Activated naive CD8-positive, alpha-beta T cell treated with anti-CD3 and anti-CD28 coated beads, Interleukin-2, amount 50 U/mL, for 24 hours (primary cell): ENCODE measurements at places on chromosomes 5 and 9.
A peak's percentile ranks its signal among the peaks of the same experiment; 100 is the strongest.

DNA sequence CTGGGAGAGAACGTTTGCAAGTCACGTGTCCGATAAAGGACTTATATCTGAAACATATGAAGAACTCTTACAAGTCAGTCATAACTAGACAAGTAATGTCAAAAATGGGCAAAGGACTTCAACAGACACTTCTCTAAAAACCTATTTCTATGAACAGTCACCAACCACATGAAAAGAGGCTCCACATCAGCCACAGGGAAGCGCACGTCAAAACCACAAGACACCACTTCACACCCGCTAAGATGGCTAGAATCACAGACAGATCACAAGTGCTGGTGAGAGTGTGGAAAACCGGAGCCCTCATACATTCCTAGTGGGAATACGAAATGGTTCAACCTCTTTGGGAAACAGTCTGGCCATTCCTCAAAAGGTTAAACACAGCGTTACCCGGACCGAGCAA is 11.5 kb upstream of the CARD9 start:
- H3K4me3 ChIP-seq, result peak overlapping the region; percentile 51
- H3K27me3 ChIP-seq, result no peaks in the 10 kb centered on the region
- H3K36me3 ChIP-seq, result peaks cover 56% of the 10 kb centered on the region
- DNase-seq, result no peak
- peak overlapping the region; percentile 62 for H3K27ac ChIP-seq

DNA sequence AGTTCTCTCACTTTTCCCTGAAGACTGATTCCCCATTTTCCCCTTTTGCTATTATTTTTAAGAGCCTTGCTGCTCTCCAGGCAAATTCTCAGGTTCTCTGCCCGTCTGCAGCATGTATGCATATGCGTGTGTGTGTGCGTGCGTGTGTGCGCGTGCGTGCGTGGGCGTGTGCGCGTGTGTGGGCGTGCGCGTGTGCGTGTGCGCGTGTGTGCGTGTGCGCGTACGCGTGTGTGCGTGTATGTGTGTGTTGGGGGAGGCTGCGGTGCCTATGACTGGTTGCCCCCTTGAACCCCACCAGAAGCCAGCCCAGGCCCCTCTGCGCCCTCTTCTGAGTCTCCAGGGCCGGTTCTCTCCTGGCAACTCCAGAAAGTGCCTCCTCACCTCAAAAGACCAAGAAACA is 987 bp upstream of the FOXI1 start:
- no peaks in the 10 kb centered on the region for H3K4me1 ChIP-seq
- no peak overlapping the region for H3K4me3 ChIP-seq
- no peaks in the 10 kb centered on the region for H3K36me3 ChIP-seq
- H3K27ac ChIP-seq, result no peak overlapping the region
- H3K27me3 ChIP-seq, result peaks cover 10% of the 10 kb centered on the region

GRCh38 chr9:97500263-97500662 is 1.2 kb upstream of the TMOD1 start:
- peak overlapping the region; percentile 72 for H3K4me3 ChIP-seq
- peaks cover 18% of the 10 kb centered on the region for H3K4me1 ChIP-seq
- H3K36me3 ChIP-seq, result peaks cover 15% of the 10 kb centered on the region
- no peak for DNase-seq
- no peak overlapping the region for H3K27ac ChIP-seq
- H3K27me3 ChIP-seq, result peaks cover 48% of the 10 kb centered on the region

GRCh38 chr5:172199446-172199845 is 5.5 kb downstream of the EFCAB9 start:
- no peaks in the 10 kb centered on the region for H3K27me3 ChIP-seq
- no peak overlapping the region for H3K4me3 ChIP-seq
- DNase-seq, result no peak
- H3K4me1 ChIP-seq, result no peaks in the 10 kb centered on the region
- H3K27ac ChIP-seq, result no peak overlapping the region

- no peaks in the 10 kb centered on the region for H3K4me1 ChIP-seq
- no peak for DNase-seq
These were observed 26.7 kb upstream of the B4GALT1 start for GRCh38 chr9:33193818-33194217.

- H3K27ac ChIP-seq, result no peak overlapping the region
- no peak overlapping the region for H3K4me3 ChIP-seq
- H3K36me3 ChIP-seq, result no peaks in the 10 kb centered on the region
- DNase-seq, result no peak
These were observed 274.9 kb downstream of the EFNA5 start for GRCh38 chr5:107395632-107396350.

GRCh38 chr5:132751444-132751843 is 4.2 kb downstream of the CCNI2 start:
- H3K4me3 ChIP-seq, result no peak overlapping the region
- peaks cover 34% of the 10 kb centered on the region for H3K4me1 ChIP-seq
- peaks cover 5% of the 10 kb centered on the region for H3K27me3 ChIP-seq
- no peaks in the 10 kb centered on the region for H3K36me3 ChIP-seq
- DNase-seq, result no peak
- H3K27ac ChIP-seq, result peak overlapping the region; percentile 29

GRCh38 chr5:132358775-132359174 is 10.7 kb upstream of the SLC22A5 start:
- no peaks in the 10 kb centered on the region for H3K27me3 ChIP-seq
- peaks cover 4% of the 10 kb centered on the region for H3K36me3 ChIP-seq
- H3K4me3 ChIP-seq, result no peak overlapping the region
- no peak overlapping the region for H3K27ac ChIP-seq
- H3K4me1 ChIP-seq, result peaks cover 3% of the 10 kb centered on the region

DNA sequence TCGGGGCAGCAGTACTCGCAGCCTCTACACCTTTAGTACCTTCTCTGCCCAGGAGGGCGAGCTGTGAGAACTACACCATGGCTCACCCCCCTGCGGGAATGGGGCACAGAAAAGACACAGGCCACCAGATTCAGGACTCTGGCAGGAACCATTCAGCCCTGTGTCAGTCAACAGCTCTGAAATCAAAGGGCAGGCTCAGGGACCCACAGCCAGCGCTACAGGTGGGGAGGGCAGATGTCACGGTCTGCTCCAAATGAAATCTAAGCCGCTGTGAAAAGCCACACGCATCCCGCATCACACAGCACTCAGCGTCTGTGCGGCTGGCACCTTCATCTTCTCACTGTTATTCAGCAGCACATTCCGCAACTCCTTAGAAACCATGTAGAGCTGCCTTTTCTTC is 27.9 kb downstream of the NSUN2 start:
- H3K27me3 ChIP-seq, result no peaks in the 10 kb centered on the region
- H3K4me3 ChIP-seq, result no peak overlapping the region
- no peak for DNase-seq
- H3K27ac ChIP-seq, result no peak overlapping the region
- H3K36me3 ChIP-seq, result peaks cover 87% of the 10 kb centered on the region

DNA sequence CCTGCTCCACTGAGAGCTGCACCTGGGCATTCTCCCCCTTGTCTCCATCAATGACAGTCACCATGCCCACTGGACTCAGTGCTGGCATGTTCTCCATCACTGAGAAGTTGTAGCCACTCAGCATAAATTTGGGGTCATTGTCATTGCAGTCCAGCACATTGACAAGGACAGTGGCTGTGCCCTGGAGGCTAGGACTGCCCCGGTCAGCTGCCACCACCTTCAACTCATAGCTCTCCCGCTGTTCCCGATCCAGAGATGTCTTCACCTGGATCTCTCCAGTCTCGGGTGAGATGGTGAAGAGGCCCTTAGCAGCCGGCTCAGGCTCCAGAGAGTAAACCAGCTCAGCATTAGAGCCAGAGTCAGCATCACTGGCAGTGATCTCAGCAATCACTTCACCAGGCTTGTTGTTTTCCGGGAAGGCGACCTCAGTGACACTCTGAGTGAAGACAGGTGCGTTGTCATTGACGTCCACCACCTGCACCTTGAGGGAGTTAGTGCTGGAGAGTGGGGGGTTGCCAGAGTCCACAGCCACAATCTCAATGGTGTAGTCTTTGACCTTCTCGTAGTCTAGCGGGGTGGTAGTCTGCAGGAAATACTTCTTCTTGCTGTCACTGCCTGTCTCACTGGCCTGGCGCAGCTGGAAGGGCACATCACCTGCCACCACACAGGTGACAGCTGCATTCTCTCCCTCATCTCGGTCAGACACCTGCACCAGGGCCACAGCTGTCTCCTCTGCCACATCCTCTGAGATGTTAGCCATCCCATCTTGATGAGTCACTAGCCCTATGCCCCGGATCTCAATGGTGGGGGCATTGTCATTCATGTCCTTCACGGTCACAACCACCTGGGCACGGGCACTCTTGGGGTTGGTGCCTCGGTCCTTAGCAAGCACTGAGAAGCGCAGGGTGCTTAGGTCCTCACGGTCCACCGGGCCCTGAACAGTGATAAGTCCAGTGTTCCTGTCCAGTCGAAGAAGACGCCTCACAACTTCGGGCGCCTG is 13.5 kb downstream of the PCDH1 start:
- no peaks in the 10 kb centered on the region for H3K4me1 ChIP-seq
- peaks cover 8% of the 10 kb centered on the region for H3K27me3 ChIP-seq
- H3K4me3 ChIP-seq, result no peak overlapping the region
- H3K36me3 ChIP-seq, result no peaks in the 10 kb centered on the region
- DNase-seq, result no peak

DNA sequence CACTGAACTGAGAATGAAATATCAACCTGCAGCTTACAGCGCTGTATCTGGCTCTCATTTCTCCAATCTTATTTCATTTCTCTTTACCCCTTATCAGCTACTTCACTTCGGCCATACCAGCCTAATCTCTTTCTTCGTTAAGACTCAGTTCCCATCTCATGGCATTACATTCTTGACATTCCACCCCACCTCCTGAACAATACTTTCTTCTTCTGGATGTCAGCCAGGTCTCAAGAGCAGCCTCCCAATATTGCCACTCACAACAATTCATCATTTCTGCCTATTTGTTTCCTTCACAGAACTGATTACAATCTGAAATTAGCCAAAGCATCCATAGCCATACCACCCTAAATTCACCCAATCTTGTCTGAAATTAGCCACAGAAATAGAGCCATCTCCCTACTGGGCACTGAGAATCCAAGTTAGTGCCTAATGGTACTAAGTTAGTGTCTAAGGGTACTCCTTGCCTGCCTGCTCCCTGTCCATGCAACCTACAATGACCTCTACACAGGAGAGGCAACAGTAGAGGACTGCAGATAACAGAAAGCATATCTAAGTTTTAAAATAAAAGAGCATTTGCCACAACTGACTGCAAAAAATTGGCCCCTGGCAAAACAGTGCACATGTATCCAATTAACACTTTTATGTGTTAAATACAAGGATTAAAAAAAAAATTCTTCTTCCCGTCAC is 35.2 kb downstream of the SETX start:
- no peaks in the 10 kb centered on the region for H3K27me3 ChIP-seq
- peaks cover 18% of the 10 kb centered on the region for H3K4me1 ChIP-seq
- H3K4me3 ChIP-seq, result no peak overlapping the region
- no peak for DNase-seq
- H3K36me3 ChIP-seq, result peaks cover 37% of the 10 kb centered on the region

- H3K36me3 ChIP-seq, result no peaks in the 10 kb centered on the region
- no peak overlapping the region for H3K4me3 ChIP-seq
- no peaks in the 10 kb centered on the region for H3K4me1 ChIP-seq
These were observed 446.0 kb downstream of the ISL1 start for GRCh38 chr5:51829230-51829629.

DNA sequence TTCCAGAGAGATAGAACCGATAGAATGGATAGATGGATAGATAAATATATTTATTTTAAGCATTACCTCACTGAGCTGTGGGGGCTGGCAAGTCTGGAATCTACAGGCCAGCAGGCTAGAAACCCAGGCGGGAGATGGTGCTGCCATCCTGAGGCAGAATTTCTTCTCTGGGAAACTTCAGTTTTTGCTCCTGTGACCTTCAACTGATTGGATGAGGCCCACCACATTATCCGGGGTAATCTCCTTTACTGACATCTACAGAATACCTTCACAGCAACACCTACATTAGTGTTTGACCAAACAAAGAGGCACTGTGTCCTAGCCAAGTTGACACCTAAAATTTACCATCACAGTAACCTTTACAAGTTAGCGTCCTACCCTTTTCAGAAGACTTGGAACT is 29.2 kb upstream of the TENT4A start:
- peaks cover 47% of the 10 kb centered on the region for H3K27me3 ChIP-seq
- no peak overlapping the region for H3K27ac ChIP-seq

- H3K27me3 ChIP-seq, result peaks cover 21% of the 10 kb centered on the region
- H3K36me3 ChIP-seq, result no peaks in the 10 kb centered on the region
- DNase-seq, result no peak
- H3K4me3 ChIP-seq, result no peak overlapping the region
- no peak overlapping the region for H3K27ac ChIP-seq
- no peaks in the 10 kb centered on the region for H3K4me1 ChIP-seq
These were observed 51.5 kb upstream of the ARL15 start for GRCh38 chr5:54361691-54362411.

DNA sequence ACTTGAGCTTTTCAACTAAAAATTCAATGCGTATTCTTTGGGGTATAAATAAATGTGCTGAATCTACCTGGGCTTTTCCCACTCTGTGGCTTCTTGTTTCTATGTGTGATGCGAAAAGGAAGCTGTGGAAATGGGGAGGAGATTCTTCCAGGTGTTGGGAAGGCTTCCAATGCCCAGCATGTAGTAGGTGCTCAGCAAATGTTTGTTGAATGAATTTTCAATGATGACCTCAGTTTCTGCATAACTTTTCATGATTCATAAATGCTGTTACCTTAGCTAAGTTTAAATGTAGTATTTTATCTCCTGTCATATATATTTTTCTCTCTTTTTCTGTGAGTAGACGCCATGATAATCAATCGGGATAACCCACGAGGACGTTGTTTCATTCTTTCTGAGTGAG is 25.6 kb upstream of the KCNMB1 start:
- no peak for DNase-seq
- no peaks in the 10 kb centered on the region for H3K27me3 ChIP-seq
- H3K4me3 ChIP-seq, result no peak overlapping the region
- no peaks in the 10 kb centered on the region for H3K36me3 ChIP-seq

DNA sequence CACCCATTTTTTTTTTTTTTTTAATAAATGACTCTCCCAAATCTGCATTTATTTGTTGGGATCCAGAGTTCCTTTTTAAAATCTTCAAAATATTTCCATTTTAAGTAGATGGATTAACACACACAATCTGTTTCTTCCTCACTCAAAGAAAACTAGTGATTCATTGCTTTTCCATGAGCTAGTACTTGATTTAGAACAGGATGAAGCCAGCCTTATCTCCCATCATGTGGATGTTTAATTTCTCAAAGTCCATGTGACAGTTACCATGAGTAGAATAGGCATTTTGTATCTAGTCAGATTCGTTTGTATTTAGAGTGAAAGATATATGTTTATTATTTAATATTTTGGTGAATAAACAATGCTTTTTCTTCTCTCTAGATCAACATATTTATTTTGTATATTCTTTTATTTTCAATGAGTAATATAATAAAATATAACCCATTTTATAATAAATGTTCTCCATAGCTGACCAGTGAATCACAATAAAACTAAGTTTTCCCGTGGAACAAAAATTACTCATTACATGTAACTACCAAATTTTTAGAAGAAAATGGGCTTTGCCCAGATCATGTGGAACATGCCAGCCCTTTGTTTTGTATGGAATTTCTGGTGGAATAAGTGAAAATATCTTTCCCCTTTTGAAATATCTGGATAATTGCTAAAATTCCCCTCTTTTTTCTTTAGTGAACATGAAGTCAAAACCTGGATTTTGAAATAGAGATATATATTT is 54.9 kb upstream of the RPS23 start:
- H3K27ac ChIP-seq, result no peak overlapping the region
- no peaks in the 10 kb centered on the region for H3K36me3 ChIP-seq
- H3K4me3 ChIP-seq, result no peak overlapping the region
- no peaks in the 10 kb centered on the region for H3K4me1 ChIP-seq
